Sigmoid colon (tissue), 7 donors: ENCODE measurements at places on chromosomes 11 and 22. TPM values are rescaled to one million over a fixed set of nuclear protein-coding genes. Genes with fewer than 3 reads are reported as not detected.

CTSC gene
- 37.2 TPM for polyA plus RNA-seq

GAS2 gene
- 1.5 TPM for polyA plus RNA-seq

SAA1 gene
- polyA plus RNA-seq: 11.4 TPM

MYEOV gene
- polyA plus RNA-seq: 1.2 TPM

XRRA1 gene
- polyA plus RNA-seq: 1.4 TPM
